Calu3 (cell line): ENCODE measurements at places on chromosomes 4 and X. TPM values are rescaled to one million over a fixed set of nuclear protein-coding genes. Genes with fewer than 3 reads are reported as not detected.

DNA sequence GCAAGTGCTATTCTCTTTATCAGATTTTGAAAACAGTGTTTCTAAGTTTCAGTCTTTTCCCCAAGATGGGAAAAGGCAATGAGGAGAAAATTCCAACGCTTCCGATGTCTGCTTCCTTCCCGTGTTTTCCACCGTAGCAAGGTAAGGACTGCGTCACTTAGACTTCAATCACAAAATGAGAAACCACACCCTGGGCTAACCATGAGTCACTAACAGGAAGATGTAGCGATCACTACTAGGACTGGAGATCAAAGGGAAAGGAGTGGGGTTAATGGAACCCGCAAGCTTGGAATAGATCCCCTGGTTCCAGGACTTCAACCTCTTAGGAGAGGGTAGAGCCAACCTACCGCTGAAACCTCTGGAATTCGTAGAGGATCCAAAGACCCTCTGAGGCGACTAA is 250.7 kb upstream of the ZFP42 start:
- DNase-seq: peak; percentile 10

DNA sequence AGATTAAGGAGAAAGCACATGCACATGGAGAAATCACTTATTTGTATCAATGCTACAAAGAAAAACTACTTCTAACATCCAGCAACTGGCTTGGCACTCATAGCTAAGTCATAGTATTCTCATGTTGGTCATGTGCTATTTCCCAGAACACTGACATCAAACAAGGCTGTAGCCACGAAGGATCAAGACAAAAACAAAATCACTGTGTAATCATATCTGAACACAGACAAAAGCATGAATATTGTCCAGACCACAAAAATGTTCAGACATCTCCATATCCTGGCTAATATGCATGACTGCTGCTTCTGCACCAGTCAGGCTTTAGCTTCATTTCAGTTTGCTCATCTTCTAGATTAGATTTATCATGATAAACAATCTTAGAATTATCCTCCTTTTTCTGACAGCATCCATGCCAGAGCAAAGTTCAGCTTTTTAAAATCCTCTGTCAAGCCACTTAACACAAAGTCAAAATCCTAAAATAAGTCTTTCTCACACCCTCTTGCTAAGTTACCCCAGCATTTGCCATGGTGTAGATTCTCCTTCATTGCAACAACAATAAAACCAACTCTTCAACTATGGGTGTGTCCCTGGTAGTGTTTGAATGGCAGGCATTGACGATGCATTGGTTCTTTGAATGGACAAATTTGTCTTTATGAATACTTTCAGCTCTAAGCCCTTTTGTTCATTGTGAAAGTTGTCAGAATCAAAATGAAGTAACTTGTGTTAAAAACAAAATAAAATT is 39.1 kb upstream of the NPFFR2 start:
- no peak for DNase-seq

PGAM4 gene
- total RNA-seq: not detected in 2 replicates

GPRASP2 gene
- 7.1 and 9.0 TPM in 2 replicates for total RNA-seq

BST1 gene
- 4.7 and 6.0 TPM in 2 replicates for total RNA-seq

GRCh38 chrX:40855932-40856515 is 120.7 kb upstream of the MED14 start:
- no peak for DNase-seq
